ENCODE measurements at places on chromosomes 7 and 10.

- H3K27me3 ChIP-seq, result no peaks in the 10 kb centered on the region
- H3K4me3 ChIP-seq, result no peak overlapping the region
- no peaks in the 10 kb centered on the region for H3K36me3 ChIP-seq
- no peaks in the 10 kb centered on the region for H3K4me1 ChIP-seq
- H3K27ac ChIP-seq, result no peak overlapping the region
- no peak for DNase-seq
Observed at GRCh38 chr10:122662231-122662630, 37.4 kb downstream of the C10orf120 start.

DNA sequence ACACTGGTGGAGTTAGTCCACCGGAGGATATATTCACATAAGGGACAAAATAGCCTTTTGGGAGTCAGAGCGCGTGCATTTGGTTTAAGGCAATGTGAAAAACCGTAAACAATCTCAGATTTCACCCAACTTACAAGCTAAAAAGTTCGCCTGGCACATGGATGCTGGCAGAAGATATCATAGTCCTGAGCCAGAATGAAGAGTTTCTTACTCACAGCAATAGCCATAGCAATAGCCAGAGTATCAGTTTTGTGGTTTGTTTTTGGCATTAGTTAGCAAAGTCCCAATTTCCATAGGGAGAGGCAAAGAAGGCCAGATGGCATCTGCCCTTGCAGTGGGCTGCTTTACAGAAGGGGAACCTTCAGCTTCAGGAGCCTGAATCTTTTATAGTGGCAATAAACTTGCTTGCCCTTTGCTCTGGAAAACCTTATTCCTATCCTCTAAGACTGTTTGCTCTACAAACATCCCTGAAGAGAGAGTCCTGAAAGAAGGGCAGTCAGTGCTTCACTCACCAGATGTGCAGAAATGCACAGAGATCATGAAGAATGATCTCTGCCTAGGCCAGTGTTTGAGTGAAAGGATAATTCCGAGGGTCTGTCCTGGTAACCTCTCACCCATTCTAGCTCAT lies 28.7 kb upstream of the RSBN1L start:
- H3K4me3 ChIP-seq, result no peak overlapping the region
- H3K27me3 ChIP-seq, result no peaks in the 10 kb centered on the region
- DNase-seq, result no peak

DNA sequence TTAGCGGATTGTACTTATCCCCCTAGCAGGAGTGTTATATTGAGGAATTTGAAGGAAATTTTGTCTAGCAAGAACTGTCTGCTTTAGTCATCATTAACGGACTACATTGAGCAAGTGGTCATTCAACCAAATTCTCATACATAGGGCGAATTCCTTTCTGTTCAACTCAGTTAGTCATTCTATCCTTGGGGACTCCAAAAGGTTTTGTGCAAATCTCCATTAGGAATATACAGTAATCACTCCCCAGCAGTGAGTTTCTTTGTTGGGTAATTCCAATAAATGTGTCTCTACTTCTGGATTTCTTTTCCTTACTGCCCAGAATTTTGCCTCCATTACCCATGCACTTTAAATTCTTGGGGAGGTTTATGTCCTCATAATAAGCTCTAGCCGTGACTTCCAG lies 51.1 kb downstream of the EPDR1 start:
- H3K27me3 ChIP-seq, result no peaks in the 10 kb centered on the region
- H3K4me3 ChIP-seq, result no peak overlapping the region
- no peaks in the 10 kb centered on the region for H3K4me1 ChIP-seq
- H3K36me3 ChIP-seq, result no peaks in the 10 kb centered on the region

DNA sequence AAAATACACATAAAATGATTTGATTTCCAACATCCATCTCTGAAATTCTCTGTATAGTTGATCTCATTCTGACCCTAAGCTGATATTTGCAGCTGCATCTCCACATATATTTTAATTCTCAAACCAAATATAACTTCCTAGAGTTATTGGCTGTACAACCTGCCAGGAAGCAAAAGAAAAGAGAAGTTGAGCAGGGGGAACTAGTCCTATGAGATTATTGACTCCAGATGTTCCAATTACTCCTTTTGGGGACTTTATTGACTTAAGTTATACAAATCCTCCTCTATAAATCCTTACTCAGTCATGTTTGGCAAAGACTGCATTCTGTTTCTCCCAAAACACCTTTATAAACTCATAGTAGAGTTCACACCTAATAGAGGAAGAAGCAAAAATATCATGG lies 599.4 kb upstream of the ANKRD30A start:
- no peaks in the 10 kb centered on the region for H3K27me3 ChIP-seq
- H3K4me3 ChIP-seq, result no peak overlapping the region
- no peak for DNase-seq
- no peaks in the 10 kb centered on the region for H3K36me3 ChIP-seq

DNA sequence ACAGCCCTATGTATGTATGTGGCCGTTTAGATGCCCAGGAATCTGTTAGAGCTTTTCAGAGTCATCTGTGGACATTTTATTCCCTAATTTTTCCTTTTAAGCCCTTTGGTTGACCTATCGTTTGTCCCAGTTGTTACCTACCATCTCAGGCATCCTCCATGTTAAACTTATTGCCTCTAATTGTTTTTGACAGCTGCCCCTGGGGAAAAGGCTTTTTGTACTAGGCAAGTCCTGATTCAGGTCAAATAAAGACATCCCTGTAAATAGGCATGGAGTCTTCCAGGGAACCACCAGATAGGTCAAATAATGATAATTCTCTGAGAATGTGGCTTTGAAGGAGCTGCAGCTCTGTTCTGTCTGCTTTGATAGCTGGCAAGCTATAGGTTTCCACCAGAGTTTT lies 87.7 kb upstream of the CYP26C1 start:
- H3K4me3 ChIP-seq, result no peak overlapping the region
- H3K4me1 ChIP-seq, result peaks cover 14% of the 10 kb centered on the region
- no peak overlapping the region for H3K27ac ChIP-seq
- H3K36me3 ChIP-seq, result no peaks in the 10 kb centered on the region
- no peak for DNase-seq

GRCh38 chr10:33657154-33657908 lies 322.9 kb upstream of the NRP1 start:
- H3K27ac ChIP-seq, result no peak overlapping the region
- no peaks in the 10 kb centered on the region for H3K4me1 ChIP-seq
- no peaks in the 10 kb centered on the region for H3K36me3 ChIP-seq
- H3K4me3 ChIP-seq, result no peak overlapping the region
- H3K27me3 ChIP-seq, result no peaks in the 10 kb centered on the region
- peak; percentile 24 for DNase-seq

DNA sequence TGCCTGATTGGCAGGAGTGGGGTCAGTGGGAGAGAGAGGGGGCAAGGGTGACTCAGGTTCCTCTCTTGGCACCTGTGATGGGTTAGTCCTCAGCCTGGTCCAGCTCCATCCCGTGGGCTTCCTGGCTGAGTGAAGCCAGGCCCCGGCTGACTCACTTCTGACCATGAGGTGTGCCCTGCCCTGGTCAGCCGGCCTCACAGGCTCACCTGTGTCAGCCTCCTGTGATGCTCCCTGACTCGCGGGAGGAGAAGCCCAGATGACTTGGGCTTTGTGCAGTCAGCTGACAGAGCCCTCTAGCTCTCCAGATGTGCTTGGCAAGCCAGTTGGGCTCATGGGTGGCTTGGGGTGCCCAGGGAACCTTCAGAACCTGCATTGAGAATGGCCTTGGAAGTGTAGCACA lies 16.0 kb upstream of the PPIF start:
- H3K27ac ChIP-seq, result no peak overlapping the region
- peaks cover 25% of the 10 kb centered on the region for H3K4me1 ChIP-seq
- H3K4me3 ChIP-seq, result no peak overlapping the region
- no peaks in the 10 kb centered on the region for H3K36me3 ChIP-seq
- H3K27me3 ChIP-seq, result no peaks in the 10 kb centered on the region
- no peak for DNase-seq

DNA sequence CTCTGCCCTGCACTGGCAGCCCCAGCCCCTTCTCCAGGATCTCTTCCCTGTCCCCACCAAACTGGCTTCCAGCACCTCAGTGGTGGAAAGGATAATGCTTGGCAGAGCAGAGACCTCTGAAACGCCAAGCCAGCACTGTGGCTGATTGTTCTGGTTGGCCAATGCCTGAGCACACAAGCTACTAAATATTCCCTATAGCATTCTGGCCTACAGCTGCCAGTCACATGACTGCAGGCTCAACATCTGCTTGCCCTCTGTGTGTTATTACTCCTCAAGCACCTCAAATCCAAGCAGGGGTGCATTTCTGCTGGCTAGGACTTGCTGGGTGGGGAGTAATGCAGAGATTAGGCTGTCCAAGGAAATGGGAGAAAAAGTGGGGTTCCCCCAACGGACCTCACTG lies 6.1 kb downstream of the TBATA start:
- H3K27me3 ChIP-seq, result no peaks in the 10 kb centered on the region
- no peak for DNase-seq
- H3K27ac ChIP-seq, result no peak overlapping the region

GRCh38 chr10:5376450-5376849 lies 11.7 kb downstream of the UCN3 start:
- H3K4me1 ChIP-seq, result no peaks in the 10 kb centered on the region
- no peak overlapping the region for H3K4me3 ChIP-seq
- no peak overlapping the region for H3K27ac ChIP-seq
- no peak for DNase-seq
- H3K36me3 ChIP-seq, result no peaks in the 10 kb centered on the region

GRCh38 chr10:114367351-114368056 lies 36.8 kb downstream of the AFAP1L2 start:
- H3K27ac ChIP-seq, result no peak overlapping the region
- DNase-seq, result no peak
- no peaks in the 10 kb centered on the region for H3K27me3 ChIP-seq
- H3K4me3 ChIP-seq, result no peak overlapping the region
- peaks cover 63% of the 10 kb centered on the region for H3K4me1 ChIP-seq

DNA sequence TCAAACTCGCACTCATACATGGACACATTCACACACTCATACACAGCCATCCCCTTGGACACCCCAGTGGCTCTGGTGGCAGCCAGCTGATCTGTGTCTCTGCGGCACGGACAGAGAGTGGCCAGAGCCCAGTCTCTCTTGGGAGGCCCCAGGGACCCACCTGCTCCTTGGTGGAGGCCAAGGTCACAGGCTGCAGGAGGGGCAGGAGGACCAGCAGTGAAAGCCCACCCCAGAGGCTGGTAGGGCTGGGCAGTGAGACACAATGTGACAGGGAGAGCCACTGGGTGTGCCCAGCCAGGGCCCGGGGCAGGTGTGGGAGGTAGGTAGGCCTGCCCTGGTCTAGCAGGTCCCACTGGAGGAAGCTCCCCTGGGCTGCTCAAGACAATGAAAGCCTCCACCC lies 18.5 kb downstream of the SHH start:
- no peak overlapping the region for H3K27ac ChIP-seq
- no peaks in the 10 kb centered on the region for H3K36me3 ChIP-seq
- peaks cover 5% of the 10 kb centered on the region for H3K4me1 ChIP-seq

DNA sequence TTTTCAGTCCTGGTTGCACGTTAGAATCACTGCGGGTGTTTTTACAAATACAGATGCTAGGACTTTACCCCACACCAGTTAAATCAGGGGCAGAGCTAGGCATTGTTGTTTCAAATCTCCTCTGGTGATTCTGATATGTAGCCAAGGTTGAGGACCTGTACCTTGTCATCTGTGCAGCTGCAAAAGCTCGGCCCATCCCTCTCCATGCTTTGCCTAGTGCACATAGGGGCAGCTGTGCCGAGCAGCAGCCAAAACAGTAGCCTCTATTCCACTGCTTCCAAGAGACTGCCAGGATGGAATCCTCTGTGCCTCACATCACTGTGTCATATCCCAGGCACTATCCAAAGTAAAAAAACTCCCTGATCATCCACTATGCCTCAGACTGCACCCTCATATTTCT lies 181.3 kb downstream of the CDK14 start:
- H3K4me3 ChIP-seq, result no peak overlapping the region
- H3K4me1 ChIP-seq, result peaks cover 14% of the 10 kb centered on the region
- no peaks in the 10 kb centered on the region for H3K36me3 ChIP-seq
- H3K27me3 ChIP-seq, result no peaks in the 10 kb centered on the region

- no peak for DNase-seq
- H3K27ac ChIP-seq, result peak overlapping the region; percentile 24
- H3K27me3 ChIP-seq, result no peaks in the 10 kb centered on the region
- H3K4me3 ChIP-seq, result no peak overlapping the region
- peaks cover 39% of the 10 kb centered on the region for H3K4me1 ChIP-seq
Observed at GRCh38 chr10:78953113-78953798, 115.5 kb upstream of the ZMIZ1 start.

DNA sequence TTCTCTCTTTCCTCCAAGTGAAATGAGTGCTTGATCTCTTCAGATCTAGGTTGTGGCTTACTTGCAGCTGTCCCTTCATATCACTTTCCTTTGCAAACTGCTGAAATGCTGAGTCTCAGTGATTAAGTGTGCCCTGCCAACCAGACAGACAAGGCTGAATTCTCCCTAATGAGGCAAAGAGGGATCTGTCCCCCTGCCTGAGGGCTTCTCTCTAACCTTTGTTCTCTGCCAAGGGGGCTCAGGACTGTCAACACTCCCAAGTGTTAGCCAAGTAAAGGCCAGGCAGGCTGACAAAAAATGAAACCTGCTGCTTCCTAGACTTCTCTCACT lies at the start of gene MSS51:
Gene MSS51, minus strand, starts transcription at position 24 of the 330 bp plus-strand sequence. CDS start 5,277 bp downstream, outside the sequence.
- DNase-seq, result no peak
- H3K27ac ChIP-seq, result no peak within 1 kb of the TSS
- H3K4me3 ChIP-seq, result no peak within 1 kb of the TSS
- no peaks in the 10 kb centered on the region for H3K27me3 ChIP-seq

GRCh38 chr7:45267262-45267661 lies 109.7 kb downstream of the RAMP3 start:
- H3K4me1 ChIP-seq, result no peaks in the 10 kb centered on the region
- no peak for DNase-seq
- no peaks in the 10 kb centered on the region for H3K27me3 ChIP-seq

DNA sequence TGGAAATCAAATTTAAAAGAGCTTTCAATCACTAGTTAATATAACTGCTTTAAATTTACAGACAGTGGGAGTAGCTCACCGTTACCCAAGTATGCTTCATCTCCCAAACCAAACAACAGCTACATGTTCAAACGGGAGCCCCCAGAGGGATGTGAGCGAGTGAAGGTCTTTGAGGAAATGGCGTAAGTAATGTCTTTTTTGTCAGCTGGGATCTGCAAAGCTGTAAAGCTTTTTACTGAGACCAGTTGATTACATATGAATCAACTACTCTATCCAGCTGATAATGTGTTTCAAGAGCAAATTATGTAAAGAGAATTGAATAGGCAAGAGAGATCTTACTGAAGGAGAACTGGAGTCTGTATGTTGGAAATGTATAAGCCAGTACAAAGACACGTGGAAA lies 116.2 kb downstream of the GLCCI1 start:
- peaks cover 9% of the 10 kb centered on the region for H3K36me3 ChIP-seq
- DNase-seq, result no peak
- H3K27ac ChIP-seq, result no peak overlapping the region
- H3K4me3 ChIP-seq, result no peak overlapping the region
- H3K4me1 ChIP-seq, result no peaks in the 10 kb centered on the region
- H3K27me3 ChIP-seq, result no peaks in the 10 kb centered on the region

DNA sequence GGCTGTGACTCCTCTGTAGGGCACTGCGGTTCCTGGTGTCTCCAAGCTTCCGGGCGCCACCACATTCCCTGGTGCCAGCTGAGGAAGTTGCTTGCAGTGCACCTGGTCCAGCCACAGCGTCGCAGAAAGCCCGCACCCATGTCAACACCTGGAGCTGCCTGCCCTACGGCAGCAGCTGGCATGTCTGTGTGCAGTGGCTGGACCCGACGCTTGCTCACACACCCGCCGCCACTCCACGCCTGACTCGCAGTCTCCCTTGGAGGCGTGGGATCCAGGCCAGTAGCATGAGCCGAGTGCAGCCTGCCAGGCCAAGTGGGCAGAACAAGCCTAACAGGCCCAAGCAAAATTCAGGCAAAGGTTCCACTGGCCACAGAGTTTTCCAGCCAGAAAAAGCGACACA lies 118.1 kb upstream of the PHF14 start:
- no peak overlapping the region for H3K27ac ChIP-seq
- no peak for DNase-seq
- no peaks in the 10 kb centered on the region for H3K4me1 ChIP-seq
- no peaks in the 10 kb centered on the region for H3K27me3 ChIP-seq
- H3K36me3 ChIP-seq, result no peaks in the 10 kb centered on the region
